ENCODE measurements at places on chromosomes 12 and 14.
A peak's percentile ranks its signal among the peaks of the same experiment; 100 is the strongest.

DNA sequence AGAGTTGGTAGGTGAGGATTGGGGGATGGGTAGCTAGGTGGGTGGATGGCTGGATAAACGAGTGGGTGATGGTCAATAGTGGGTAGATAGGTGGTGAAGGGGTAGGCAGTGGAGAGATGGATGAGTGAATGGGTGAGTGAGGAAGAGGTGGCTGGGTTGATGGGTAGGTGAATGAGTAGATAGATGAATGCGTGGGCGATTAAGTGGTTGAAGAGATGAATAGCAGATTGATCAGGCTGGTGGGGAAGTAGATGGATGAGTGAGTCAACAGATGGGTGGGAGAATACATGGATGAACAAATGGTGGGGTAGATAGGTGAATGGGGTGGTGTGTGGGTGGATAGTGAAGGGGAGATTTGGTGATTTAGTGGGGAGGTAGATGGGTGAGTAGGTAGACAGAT lies 51.1 kb downstream of the SYNE3 start:
- peak; percentile 24 for DNase-seq

DNA sequence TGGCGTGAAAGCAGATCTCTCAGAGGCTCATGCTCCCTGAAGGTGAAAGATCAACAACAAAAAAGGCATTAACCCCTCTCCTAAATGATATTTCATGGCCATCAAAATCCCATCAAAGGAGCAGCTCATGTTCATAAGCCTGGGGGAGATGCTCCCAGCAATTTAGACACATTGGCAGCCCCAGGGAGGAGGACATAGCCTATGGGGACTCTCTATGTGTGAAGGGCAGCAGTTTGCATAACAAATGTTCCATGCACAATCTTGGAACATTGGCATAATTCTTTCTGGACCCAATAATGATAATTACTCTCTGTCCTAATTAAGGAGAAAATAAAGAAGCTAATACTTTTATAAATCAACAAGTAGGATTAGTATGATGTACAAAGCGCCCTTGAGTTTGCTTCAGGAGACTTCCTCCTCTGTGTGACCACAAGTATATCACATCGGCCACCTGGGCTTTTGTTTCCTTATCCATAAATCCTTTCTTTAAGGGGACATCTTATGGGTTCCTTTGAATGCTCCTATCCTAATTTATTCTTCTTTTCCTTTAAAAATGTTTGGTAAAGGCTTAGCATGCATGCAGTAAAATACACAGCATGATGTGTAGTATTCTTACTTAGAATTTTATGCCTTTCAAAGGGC lies 161.9 kb upstream of the PLEKHG7 start:
- no peak for DNase-seq

DNA sequence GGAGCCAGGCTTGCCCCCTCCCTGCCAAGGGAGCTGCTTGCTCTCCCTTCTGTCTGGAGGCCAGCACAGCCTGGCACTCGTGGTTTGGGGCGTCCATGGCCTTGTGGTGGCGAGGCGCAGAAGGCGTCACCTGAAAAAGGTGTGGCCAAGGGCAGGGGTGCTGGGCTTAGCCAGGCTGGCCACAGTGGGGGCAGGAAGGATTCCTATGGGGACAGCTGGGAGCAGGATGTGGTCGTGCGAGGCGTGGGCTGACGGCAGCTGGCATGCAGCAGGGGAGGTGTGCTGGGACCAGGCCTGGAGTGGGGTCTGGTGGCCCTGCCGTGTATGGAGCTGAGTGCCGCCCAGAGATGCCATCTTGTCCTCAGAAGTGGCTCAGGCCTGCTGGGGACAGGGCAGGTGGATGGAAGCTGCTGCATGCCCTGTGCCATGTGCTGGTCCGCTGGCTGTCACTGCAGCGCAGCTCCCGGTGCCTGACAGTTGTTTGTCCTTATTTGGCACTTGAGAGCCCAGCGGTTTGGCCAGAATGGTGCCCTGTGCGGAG lies 30.0 kb downstream of the SH2B3 start:
- no peak for DNase-seq

GRCh38 chr12:113418213-113418879 lies 3.8 kb upstream of the SDSL start:
- no peak for DNase-seq

DNA sequence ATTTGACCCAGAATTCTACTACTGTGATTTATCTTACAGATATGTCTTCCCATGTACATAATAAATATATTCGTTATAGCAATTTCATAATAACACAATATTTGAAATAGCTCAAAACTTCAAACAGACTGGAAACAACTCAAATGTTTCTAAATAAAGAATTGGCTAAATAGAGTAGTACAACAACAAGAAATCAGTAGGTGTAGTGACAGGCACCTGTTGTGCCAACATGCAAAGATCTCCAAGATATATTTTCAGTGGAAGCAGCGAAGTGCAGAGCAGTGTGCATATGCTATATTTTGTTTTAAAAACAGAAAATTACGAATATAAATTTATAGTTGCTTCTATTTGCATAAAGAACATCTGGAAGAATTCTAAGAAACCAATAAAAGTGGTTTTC lies 60.9 kb downstream of the GRIP1 start:
- no peak for DNase-seq

GRCh38 chr12:100337727-100338126 lies 19.1 kb upstream of the SLC17A8 start:
- DNase-seq, result no peak

GRCh38 chr14:56805201-56805991 lies 4.9 kb downstream of the OTX2 start:
- DNase-seq, result no peak

DNA sequence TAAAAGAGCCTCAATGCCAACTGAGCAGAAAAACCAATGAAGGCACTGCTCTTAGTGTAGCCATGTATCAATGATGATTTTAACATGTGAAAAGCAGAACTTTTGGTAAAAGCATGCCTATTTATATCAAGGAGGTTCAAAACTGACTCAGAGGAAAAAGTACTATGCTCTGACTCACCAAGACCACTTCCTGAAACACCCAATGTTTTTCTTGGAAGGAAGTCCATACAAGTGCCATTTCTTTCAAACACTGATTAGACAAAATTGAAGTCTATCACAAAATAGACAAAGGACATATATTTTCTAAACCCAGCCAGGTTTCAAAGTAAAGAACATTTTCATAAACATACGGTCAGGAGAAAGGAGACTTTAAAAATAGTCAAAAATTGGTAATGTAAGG lies 88.6 kb downstream of the EPS8 start:
- no peak for DNase-seq

DNA sequence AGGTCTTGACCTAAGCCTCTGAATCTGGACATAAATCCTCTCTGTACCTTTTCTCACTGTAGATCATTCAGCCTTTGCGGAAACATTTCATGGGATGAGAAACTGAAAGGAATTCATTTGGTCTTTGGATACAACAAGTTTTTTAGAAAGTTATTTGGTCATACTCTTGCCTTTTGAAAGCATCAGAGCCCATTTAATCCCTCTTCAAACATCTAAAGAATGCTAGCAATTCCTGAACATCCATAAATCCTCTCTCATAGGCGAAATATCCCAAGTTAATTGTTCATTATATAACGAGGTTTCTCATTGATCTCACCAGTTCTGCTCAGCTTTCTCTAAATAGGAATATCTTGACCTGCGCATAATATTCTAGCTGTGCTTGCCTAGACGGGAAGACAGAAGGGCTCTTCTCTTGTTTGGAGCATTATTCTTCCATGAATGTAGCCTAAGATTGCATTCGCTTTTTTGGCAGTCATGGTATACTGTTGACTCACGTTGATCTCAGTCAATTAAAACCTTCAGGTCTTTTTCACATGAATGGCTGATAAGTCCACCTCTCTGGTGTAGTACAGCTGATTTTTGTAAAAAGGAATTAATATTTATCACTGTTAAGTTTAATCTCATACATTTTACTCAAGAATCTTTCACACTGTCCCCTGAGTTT lies 24.1 kb downstream of the NTN4 start:
- no peak for DNase-seq

DNA sequence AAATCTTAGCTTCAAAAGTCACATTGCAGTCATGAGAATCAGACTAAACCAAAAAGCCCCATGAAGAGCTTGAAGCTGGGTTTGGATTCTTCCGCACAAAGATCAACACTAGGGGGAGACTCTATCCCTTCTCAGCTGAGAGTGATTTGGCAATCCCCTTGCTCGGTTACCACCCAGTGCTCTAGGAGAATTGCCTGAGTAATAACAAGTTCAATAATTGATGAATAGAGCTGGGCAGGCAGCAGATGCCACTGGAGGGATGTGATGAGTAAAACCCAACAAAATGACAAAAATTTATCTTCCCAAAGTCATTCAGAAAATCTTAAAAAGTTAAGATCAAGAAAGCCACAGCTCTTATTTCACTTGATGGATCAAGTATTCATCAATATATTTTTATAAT lies 185.6 kb upstream of the ARID2 start:
- DNase-seq, result peak; percentile 33

- DNase-seq, result no peak
Measured at GRCh38 chr12:76340680-76341435, 7.4 kb downstream of the BBS10 start.

GRCh38 chr12:25494926-25495325 lies 58.2 kb downstream of the LMNTD1 start:
- no peak for DNase-seq

GRCh38 chr14:83300476-83301064 lies 1766.9 kb upstream of the SEL1L start:
- DNase-seq, result no peak

DNA sequence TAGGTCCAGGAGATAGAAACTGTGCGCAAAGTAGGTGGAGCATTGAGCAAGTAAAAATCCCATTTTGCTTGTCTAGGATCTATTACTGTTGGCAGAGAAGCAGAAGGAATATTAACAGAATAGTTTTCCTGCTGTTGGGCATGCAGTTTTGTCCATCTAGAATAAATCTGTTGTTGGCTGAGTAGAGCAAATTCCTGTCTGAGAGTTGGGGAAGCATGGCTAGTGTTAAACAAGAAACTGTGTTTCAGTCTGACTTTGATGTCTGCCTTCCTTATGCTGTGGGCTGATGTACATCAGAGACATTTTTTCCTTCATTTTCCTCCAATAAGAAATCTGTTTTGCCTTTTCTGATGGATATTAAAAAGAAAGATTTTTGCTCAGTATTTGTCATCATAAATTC lies 98.2 kb downstream of the RAD52 start:
- DNase-seq, result no peak

GRCh38 chr14:104802394-104803184 lies 1.7 kb downstream of the ZBTB42 start:
- no peak for DNase-seq

- no peak for DNase-seq
Measured at GRCh38 chr14:54207476-54208462, 189.0 kb upstream of the CDKN3 start.

DNA sequence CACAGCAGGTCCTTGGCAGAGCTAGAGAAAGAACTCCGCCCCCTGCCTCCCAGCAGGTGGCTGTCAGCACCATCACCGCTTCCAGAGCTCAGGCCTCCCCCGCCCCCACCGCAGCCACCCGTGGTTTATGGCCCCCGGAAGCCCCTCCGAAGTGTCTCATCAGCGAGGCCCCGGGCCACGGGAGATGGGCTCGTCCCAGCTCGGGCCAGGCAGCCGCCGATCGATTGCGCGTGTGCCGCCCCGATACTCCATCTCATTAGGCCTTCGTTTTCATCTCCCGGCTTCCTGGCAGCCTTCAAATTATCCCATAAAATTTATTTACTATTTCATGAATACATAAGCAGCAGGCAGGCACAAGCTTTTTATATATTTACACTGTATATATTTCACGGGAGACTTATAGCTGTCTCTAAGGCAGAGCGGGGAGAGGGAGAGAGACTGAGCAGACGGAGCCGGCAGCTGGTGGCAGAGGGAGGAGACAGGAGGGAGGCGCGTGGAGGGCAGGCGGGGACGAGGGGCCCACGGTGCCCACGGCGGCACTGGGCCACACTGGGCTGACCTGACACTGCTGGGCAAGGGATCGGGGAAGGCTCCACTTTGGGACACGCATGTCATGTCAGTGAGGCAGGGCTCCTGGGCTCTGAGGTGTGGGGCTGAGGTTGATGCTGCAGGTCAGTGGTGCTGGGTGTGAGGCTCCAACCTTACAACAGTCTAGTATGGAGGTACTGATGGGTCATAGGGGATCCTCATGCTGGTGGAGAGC lies 241.2 kb downstream of the RBM19 start:
- no peak for DNase-seq

DNA sequence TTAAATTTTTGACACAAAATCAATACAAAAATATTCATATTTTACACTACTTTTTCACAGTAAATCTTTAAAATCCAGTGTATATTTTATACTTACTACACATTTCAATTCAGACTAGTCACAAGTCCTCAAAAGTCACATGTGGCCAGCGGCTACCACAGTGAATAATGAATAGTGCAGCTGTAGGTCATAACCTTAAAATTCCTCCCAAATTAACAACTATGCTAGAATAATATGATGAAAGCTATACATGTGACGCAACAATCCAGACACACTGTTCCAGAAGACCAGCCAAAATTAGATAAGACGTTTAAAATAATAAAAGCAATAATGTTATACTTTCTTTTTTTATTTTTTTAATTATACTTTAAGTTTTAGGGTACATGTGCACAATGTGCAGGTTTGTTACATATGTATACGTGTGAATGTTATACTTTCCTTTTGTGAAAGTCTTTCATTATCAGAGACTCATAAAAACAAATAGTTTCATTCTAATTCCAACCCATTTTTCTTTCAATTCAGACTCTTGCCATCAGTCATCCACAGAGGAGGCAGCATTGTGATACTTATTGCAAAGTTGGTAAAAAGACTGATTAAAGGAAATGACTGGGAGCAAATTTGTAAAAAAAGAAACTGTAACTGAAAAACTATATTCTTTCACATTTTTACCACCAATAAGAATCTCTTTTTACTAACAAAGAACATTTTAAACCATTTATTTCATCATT lies 67.0 kb downstream of the C2CD5 start:
- no peak for DNase-seq

DNA sequence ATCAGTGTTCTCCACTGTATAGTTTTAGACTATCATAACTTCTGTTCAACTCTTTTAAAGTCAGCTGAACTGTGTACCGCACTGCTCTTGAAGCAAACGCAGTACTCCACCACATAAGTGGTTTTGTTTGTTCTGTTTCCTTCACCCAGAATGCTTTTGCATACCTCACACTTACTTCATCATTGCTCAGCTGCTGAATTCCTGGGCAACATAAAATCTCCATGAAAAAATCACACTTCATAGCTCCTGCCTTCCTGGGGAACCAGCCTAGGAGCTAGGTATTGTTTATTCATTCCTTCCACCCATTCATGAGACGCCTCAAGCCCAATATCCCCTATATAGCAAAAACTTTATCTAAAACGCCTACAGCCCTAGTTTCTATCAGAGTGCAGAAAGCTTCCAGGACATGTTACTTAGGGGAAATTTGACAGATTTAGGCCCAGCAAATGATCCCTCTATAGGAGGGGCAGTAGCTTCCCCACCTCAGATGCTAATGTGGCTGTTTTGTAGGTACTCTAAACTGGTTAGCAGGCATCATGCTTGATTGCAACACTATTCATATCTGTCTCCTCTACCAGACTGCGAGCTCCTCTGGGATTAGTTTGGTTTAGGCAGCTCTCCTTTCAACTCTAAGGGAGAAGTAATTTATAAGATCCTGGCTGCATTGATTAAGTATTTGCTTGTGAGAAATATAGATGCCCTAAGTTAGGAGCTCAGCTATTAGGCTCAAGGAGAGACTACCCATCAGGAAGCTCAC lies 44.5 kb downstream of the LRRC9 start:
- no peak for DNase-seq

GRCh38 chr12:116971222-116971621 lies 60.5 kb downstream of the FBXW8 start:
- no peak for DNase-seq

GRCh38 chr12:26340649-26341048 lies 145.3 kb downstream of the SSPN start:
- no peak for DNase-seq
